ENCODE measurements at places on chromosomes 6 and 20.
A peak's percentile ranks its signal among the peaks of the same experiment; 100 is the strongest.

DNA sequence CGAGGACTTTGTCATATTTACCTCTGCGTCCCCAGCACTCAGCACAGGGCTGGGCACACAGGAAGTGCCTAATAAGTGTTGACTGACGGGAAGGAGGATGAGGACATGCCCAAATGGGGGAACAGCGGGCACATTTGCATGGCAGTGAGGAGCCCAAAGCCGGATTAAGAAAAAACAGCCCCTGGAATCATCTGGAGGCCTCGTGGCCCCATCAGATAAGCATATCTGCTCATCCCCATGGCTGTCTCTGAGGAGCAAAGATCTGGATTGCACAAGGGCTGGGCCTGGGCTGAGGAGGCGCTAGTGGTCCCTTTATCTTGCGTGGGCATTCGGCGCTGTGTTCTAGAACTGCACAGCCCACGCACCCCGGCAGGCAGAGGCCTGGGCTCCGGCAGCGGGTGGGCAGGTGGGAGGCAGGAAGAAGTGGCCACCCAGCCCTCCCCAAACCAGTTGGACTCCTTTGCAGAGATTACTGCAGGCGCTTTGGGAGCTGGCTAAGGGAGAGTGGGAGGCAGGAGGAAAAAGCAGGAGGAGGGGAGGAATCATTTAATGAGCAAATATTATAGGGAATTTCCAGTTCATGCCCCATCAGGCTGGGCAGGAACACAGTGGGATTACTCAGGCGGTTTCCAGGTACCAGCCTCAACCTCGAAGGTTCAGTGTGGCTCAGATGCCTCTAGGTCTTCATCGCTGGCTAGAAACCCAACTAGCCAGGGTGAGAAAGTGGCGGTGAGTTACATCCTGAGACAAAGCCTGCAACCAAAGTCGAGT, 108.1 kb downstream of the CEBPB start:
- no peak for DNase-seq

DNA sequence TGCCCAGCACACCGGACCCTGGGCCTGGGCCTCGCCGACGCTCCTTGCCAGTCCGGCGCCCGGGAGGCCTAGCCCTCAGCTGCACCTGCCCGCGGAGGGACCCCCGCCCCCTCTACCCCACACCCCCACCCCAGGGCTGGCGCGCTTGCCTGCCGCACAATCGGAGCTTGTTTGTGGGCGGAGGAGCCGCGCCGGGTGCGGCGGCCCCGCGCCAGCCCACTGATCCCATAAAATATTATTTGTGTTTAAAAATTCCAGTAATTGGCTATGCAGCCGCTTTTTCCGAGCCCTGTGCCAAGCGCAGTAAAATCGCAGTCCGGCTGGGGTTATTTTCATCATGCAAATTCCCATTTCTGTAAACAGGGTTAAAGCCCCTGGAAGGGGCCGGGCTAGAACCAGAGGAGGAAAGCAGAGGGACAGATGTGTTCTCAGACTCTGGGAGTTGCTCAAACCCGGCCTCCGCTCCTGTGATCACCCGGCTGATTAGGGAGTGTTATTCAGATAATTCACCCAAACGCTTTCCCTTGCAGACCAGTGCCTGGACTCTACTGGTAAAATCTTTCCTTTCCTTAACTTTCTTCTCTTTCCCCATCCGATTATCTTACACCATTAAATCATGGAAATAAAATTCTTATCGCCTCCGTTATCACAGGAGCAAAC, 93.1 kb downstream of the NCR2 start:
- no peak for DNase-seq

DNA sequence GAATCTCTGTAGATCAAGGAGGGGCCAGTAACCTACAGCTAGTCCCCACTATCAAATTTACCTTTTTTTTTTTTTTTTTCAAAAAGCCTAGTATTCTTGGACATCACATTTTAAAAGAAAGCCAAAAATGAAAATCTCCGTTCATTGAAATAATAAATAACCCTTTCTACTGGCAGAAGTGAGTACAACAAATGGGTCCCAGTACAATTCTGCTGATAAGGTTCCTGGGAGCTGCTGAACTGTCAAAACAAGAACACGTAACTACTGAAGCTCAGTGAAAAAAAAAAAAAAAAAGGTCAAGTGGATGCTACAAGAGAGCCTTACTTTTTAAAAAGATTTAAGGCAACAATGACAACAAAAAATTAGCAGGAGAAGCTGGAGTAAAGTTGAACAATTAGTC, 464.9 kb downstream of the EPM2A start:
- DNase-seq, result no peak

DNA sequence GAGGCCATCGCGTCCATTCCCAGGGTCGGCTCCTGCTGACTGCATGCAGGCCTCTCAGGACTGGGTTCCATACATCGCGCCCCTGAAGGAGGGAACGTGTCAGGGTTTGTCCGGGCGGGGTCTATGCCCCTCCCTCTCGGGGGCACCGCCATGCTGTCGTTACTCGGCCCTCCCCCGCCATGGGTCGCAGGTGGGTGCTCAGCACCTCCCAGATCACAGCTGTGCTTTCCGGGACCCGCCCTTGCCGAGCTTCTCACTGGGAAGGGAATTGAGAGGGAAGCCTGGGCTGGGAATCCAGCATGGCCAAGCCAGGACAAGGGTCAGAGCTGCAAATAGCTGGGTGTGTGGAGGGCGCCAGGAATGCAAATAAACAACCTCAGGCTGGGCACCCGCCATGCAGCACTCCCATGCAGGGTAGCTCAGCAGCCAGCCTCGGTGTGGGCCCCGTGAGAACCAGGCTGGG, at the start of gene FRMD1:
TSS of gene FRMD1 (minus strand) at position 270 of the 463 bp plus-strand sequence. CDS start at position 152, 118 bp downstream.
- DNase-seq, result no peak

GRCh38 chr6:39476670-39477069, 154.2 kb upstream of the KCNK16 start:
- DNase-seq, result no peak

GRCh38 chr6:36756786-36757185, 59.2 kb downstream of the RAB44 start:
- DNase-seq, result no peak

- DNase-seq, result peak; percentile 33
These were observed 516 bp downstream of the GTPBP2 start for GRCh38 chr6:43628393-43629103.

DNA sequence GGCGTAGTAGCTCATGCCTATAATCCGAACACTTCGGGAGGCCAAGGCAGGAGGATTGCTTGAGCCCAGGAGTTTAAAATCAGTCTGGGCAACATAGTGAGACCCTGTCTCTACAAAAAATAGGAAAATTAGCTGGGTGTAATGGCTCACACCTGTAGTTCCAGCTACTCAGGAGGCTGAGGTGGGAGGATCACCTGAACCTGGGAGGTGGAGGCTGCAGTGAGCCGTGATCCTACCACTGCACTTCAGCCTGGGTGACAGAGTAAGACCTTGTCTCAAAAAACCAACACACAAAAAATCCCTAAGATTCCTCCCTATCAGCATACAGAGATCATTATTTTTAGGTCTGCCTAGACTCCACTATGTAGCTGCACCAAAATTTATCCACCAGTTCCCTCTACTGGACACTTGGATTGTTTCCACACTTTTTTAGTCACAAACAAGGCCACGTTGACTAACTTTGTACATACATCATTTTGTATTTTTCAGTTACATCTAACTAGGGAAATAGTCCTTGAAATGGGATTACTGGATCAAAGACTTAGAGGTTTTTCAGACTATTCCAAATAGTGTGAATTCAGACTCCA, 3.6 kb upstream of the PHF1 start:
- no peak for DNase-seq

DNA sequence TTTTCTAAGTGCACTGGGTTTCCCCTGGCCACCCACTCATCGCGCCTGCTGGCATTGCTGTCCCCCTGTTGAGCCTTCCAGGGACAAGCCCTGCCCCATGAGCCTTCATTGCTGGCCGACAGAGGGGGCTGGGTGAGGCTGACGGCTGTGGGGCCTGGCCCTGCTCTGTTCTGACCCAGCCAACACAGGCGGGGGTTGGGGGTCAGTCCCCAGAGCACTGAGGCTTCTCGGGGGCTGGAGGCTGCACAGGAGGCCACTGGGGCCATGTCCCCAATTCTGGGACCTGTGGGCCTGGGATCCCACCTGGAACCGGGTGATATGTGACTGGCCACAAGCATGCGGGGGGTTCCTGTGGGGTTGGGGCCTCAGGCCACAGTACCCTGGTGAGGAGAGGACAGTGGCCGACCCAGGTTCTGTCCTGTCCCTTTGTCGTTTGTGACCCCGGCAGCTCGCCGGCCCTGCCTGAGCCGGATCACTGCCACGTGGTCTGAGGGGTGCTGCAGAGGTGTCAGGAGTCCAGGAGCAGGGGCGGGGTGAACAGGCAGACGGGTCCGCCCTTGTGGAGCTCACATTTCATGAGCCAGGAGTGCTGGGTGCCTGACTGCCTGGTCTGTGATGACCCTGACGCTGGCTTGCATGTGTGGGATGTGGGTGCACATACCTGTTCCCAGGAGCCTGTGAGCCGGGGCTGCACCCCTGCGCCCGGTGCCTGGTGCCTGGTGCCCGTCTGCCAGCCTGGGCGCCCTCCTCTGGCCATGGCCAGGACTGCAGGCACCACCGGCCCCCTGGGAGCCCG, 2.1 kb upstream of the COL20A1 start:
- DNase-seq, result peak; percentile 54

GRCh38 chr6:1383729-1384548, 5.4 kb upstream of the FOXF2 start:
- no peak for DNase-seq

- no peak for DNase-seq
These were observed 54.7 kb downstream of the TRAF3IP2 start for GRCh38 chr6:111550953-111551352.

GRCh38 chr6:22113026-22113766, 183.6 kb downstream of the PRL start:
- no peak for DNase-seq

- DNase-seq, result no peak
These were observed 463.8 kb downstream of the BMP2 start for GRCh38 chr20:7231303-7231702.

DNA sequence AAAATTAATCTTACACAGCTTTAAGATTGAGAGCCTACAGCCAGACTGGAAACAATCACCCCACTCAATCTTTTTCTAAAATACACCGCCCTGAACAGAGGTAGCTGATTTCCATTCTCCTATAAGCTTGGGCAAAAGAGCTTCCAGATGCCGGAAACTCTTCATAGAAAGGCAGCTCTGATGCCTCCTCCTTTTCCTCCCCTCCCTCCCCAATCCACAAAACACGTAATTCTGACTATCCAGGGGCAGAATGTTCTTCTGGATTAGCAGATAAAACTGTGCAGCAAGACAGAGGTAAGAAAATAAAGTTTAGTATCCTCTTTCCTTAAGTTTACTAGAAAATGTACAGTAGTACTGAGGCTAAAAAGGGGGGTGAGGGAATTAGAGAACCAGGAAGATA, 15.8 kb downstream of the ADNP start:
- DNase-seq, result no peak

- no peak for DNase-seq
These were observed 328.5 kb upstream of the PRDM1 start for GRCh38 chr6:105757512-105758200.

GRCh38 chr6:4712291-4712690, 63.9 kb upstream of the CDYL start:
- no peak for DNase-seq

GRCh38 chr6:154479351-154479769, 31.1 kb downstream of the CNKSR3 start:
- no peak for DNase-seq

DNA sequence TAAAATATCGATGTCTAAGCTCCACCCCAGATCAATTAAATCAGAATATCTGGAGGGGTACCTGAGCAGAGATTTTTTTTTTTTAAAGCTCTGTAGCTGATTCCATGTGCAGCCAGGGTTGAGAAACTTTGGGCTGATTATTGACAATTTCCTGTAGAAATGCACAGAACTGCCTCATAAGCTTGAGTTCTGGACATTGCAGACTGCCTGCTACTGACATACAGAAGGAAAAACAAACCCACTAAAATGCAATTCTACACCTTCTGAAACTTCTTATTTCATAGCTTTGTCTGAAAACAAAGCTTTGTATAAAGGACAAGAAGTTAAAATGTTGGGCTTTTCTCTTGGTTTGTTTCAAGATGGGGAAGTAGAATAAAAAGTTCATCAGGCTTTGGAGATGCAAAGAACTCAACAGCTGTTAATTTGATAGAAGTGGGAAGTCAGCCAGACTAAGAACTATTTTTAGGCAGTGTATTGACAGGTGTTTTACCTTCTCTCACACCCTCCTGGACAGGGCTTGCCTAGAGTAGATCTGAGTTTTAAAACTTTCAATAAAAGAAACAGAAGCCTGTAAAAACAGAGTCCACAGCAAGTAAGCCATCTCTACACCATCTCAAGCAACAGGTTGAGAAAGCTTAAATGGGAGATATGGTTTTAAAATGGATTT, 147.7 kb downstream of the KCNQ5 start:
- DNase-seq, result no peak

DNA sequence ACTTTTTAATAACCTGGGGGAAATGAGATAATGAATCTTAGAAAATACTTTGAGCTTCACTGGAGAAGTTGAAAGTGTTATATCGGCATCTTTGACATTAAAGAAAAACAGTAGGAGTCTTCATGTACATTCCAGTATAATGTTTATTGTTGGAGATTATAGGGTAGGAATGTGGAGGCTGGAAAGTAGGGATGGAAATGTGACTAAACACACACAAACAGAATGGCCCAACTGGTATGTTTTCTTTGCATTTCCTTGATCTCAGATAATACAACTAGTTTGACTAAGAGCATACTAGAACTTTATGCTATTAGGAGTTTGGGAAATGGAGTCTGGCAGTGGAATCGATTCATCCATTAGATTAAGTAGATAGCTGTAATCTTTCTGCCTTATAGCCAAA, 10.1 kb upstream of the BAG2 start:
- no peak for DNase-seq

DNA sequence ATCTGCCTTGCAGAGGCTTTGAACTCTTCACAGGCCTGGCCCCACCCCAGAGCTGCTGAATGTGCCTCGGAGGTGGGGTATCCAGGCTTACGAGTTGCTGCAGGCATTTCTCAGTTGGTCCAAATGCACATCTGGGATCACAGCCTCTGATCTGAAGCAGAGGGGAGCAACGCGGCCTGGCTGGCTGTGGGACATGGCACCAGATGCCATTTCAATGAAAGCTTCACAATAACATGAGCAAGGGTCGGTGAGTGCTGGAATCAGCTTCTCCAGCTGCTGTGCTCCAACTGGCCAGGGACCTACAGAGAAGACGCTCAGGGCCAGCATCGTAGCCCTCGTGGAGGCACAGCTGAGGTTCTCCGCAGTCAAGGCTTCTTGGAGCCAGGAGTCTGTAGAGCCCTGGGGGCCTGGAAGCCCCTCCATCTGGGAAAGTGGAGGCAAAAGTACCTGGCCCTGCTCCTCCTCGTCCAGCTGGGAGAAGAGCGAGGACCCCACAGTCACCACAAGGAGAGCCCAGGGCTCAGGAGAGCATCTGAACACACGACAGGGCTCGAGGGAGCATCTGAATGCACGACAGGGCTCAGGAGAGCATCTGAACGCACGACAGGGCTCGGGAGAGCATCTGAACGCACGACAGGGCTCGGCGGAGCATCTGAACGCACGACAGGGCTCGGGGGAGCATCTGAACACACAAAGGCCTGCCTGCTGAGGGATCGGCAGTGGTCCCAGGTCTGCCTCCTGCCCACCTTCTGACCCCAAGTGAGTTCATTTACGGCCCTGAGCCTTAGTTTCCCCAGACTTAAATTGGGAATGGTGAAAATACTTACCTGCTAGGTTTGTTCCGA, 165.2 kb downstream of the DLL1 start:
- DNase-seq, result no peak

GRCh38 chr20:25065072-25065624, 7.2 kb upstream of the ACSS1 start:
- DNase-seq, result no peak

GRCh38 chr20:52168116-52168515, 23.5 kb downstream of the ZFP64 start:
- no peak for DNase-seq
